ENCODE measurements at places on chromosomes 3 and 15.

- DNase-seq: no peak
These were observed 291.8 kb downstream of the XXYLT1 start for GRCh38 chr3:194979173-194979572.

DNA sequence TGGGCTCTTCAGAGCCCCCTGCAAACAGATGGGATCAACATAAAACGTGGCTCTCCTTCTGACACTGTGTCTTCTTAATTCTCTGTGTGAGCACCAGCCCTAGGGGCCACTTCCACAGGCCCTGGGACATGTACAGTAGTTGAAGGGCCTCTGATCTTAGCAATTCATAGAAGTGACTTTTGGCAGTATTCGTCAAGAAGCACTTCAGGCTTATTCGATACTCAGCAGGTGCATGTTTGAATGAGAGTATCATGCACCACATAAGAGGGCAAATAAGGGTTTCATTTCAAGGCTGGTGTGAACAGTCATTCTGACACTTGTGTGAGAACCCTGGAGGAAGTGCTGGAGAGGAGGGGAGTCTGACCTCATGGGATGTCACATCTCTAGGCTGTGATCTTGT lies 113.9 kb downstream of the GABRG3 start:
- DNase-seq: no peak

DNA sequence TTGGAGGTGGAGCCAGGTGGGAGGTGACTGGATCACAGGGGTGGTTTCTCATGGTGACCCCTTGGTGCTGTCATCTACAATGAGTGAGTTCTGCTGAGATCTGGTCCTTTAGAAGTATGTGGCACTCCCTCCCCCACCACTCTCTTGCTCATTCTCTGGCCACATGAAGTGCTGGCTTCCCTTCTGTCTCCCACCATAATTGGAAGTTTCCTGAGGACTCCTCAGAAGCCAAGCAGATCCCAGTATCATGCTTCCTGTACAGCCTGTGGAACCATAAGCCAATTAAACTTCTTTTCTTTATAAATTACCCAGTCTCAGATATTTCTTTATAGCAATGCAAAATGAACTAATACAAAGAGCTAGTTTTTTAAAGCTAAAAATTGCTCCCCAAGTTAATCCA lies 54.7 kb downstream of the SLC41A3 start:
- DNase-seq: no peak

GRCh38 chr3:21747376-21747775 lies 3.6 kb downstream of the ZNF385D start:
- DNase-seq: no peak

DNA sequence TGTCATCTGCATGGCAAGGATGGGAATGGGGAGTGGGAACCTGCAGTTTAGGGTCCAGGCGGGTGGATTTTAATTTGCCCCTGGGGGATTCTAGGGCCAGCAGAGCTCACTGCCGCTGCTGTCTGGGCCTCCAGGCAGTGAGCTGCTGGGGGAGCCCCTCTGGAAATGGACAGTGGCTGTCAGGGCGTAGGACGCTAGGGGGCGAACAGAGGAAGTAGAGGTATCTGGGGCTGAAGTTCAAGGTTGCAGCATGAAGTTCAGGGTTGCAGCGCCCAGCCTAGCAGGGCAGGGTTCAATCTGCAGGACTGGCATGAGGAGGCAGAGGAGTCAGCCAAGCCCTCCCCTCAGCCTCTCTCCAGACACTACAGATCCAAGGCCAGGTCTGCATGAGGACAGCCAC lies 49.5 kb downstream of the APBA2 start:
- DNase-seq: peak; percentile 15

DNA sequence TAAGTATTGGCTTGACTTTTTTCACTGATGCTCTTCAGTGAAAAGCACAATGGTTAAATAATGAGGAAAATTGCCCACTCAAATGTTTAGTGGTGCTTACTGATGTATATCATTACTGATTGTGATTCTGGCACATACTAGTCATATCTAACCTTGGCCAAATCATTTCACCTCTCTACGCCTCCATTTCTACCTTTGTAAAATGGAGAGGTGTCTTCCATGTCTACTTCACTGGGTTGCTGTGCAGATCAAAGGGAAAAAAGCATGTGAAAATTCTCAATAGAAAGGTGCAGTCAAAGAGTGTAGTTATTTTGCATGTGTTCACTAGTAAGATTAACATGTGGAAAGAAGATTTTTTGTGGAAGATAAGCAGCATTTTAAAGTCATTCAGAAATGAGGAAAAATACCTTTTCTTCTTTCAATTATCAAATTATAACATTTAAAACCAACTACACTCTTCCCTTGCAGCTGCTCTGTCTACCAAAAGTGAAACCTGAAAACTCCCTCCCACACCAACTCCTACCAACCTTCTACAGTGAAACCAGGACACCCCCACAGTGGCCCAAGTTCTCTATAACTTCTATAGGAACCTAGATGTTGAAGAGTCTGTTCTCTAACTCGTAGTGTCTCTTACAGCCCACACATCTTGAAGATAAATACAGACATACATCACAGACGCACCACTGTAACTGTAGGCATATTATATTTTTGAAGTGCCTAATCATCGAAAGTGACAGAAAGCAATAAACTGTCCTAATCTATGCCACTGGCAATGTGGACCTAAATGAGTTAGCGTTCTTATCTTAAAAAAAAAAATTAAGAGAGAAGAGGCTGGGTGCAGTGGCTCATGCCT lies 1.4 kb downstream of the CD200R1 start:
- DNase-seq: peak; percentile 59

- no peak for DNase-seq
These were observed 14.9 kb downstream of the AMOTL2 start for GRCh38 chr3:134359121-134360010.

- no peak for DNase-seq
These were observed 1017.4 kb downstream of the SQOR start for GRCh38 chr15:46652266-46652665.

GRCh38 chr15:92377083-92377789 lies 16.4 kb upstream of the ST8SIA2 start:
- DNase-seq: no peak

GRCh38 chr15:48617619-48618018 lies 27.9 kb downstream of the FBN1 start:
- DNase-seq: no peak

DNA sequence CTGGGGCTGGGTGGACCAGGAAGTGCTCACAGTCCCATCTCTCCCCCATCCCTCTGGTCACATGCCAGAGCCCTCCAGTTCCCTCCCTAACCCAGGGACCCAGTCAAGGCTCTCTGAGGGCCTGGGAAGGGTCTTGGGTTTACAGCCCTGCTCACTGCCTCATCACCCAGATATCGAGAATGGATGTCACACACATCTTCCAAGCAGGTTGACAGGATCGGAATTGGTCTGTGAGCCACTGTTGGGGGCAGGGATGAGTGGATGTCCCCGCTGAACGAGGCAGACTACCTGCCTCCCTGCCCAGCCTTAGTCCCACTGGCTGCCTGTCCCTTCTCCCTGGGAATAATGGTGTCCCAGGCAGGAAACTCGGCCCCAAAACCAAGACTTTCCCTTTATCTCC lies 20.0 kb upstream of the GOLGA6C start:
- DNase-seq: no peak

DNA sequence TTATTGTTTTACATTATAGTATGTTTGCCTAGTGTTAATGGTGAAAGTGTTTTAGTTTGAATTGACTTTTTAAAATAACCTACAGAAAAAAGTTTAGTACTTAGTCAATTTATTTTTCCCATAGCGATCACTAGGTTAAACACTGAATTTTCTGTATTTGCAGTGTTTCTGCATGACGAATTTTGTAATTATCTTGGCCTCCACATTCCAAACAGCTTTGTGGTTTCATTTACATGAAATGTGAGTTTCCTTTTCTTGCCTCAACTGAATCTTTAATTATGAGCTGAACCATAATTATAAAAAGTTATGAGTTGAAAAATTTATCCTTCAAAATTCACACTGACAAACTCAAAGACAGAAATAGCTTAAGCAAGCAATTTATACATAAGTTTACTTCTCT lies 235.5 kb downstream of the CTNNB1 start:
- DNase-seq: no peak

GRCh38 chr15:33857726-33858125 lies 110.6 kb upstream of the CHRM5 start:
- no peak for DNase-seq

- DNase-seq: no peak
These were observed 341.7 kb upstream of the PROK2 start for GRCh38 chr3:72126441-72127223.

DNA sequence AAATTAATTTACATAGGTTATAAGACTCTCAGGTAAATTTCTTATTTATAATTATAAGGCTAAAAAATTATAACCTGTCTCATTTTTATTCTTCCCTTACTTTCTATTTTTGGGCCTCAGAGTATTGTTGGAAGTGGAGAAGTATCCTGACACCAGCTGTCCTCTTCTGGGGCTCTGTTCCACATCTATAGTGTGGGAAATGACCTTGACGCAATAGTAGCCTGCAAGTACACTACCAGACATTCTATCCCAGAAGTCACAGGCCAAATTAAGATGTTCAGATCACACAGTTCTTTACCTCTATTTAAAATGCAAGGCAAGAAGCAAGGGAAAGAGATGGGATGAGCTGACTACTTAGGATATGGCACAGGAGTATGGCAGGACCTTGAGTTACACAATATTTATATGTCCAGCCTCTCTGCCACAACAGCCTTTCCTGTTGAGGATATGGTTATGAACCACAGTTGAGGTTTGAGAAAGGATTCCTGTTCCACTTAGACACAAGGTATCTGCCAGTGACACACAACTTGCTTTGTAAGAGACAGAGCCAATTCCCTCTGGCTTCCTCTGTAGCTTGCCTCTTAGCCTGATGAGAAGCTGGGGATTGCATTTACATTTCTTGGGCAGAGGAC lies 158.0 kb upstream of the IL12A start:
- no peak for DNase-seq

GRCh38 chr3:22257252-22257651 lies 506.2 kb upstream of the ZNF385D start:
- DNase-seq: no peak

GRCh38 chr3:196995027-196995426 lies 26.4 kb upstream of the PIGZ start:
- DNase-seq: no peak

GRCh38 chr15:50977162-50977561 lies 68.7 kb downstream of the AP4E1 start:
- DNase-seq: no peak

DNA sequence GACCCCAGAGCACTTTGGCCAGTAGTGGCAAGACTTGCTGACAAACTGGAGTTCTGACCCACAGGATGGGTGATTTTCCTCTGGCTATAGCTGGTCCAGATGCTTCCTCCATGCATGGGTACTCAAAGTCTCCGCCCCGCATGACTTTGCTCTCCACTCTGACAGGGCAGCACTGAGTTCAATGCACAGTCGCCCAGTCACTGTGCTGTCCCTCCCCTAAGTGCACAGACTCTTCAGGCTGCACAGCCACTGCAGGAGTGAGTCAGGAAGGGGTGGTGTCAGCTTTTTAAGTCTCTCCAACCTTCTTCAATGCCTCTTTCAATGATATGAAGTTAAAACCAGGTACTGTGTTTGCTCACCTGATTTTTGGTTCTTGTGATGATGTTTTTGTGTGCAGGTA lies 17.8 kb downstream of the TEX9 start:
- no peak for DNase-seq

DNA sequence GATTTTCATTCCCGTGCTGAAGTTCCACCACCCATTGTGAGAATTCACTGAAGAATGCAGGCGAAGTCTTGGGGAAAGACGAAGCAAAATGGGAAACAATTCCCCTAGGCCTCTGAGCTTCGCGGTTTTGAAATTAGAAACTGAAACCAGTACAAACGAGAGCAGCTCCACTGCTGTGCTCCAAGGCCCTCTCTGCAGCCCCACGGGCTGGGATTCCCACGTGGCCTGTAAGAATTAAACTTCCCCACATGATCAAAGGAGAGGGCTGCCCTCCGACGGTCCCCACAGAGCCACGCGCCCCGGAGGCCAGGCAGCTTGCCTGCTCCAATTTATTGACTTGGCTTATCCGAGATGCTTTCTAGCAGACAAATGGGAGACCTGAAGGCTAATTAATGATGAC lies 144.0 kb downstream of the GREM1 start:
- no peak for DNase-seq

DNA sequence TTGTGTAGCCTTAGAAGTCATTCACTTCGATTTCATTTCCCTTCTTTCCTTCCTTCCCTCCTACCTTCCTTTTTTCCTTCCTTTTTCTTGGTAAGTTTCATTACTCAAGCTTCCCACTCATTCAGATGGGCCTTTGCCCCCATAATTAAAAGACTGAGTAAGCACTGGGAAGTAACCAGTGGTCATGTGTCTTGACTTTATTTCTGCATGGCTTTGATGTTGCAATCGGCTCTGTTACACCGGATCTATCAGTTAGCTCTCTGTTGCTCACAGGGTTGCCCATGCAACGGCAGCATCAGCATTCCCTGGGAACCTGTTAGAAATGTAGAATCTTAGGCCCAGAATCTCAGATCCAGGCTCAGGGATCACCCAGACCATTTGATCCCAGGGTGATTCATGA lies 25.6 kb upstream of the LARS2 start:
- no peak for DNase-seq

- no peak for DNase-seq
These were observed 15.6 kb downstream of the SENP5 start for GRCh38 chr3:196883361-196883760.

- no peak for DNase-seq
These were observed 438.7 kb upstream of the KCNMB2 start for GRCh38 chr3:178097576-178097975.
